ENCODE measurements at places on chromosomes 6 and 20. TPM values are rescaled to one million over a fixed set of nuclear protein-coding genes. Genes with fewer than 3 reads are reported as not detected.

PRR18 gene
- total RNA-seq: not detected

ROMO1 gene
- 221 TPM for total RNA-seq

BMP2 gene
- total RNA-seq: 3.5 TPM

DNA sequence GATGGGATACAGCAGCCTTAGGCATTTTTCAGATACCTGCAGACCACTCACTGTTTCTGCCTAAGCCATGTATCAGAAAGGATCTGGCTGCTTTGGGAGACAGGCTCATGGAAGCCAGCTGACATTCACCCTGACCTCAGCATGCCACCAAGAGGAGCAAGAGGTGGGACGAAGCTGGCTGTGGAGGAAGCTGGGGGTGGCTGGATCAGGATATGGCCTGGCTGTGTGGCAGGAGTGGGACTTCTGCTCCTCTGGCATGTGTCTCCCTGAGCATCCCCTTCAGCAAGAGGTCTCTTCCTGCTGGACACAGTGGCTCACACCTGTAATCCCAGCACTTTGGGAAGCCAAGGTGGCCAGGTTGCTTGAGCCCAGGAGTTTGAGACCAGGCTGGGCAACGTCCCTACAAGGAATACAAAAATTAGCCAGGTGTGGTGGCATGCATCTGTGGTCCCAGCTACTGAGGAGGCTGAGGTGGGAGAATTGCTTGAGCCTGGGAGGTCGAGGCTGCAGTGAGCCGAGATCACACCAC, 897 bp downstream of the ADIG start:
- peaks cover 28% of the 10 kb centered on the region for H3K27me3 ChIP-seq
- no peak for DNase-seq
- no peaks in the 10 kb centered on the region for H3K36me3 ChIP-seq
- peaks cover 8% of the 10 kb centered on the region for H3K4me1 ChIP-seq
- H3K27ac ChIP-seq: no peak overlapping the region
- H3K4me3 ChIP-seq: no peak overlapping the region

- no peak for DNase-seq
- no peaks in the 10 kb centered on the region for H3K36me3 ChIP-seq
- H3K4me1 ChIP-seq: no peaks in the 10 kb centered on the region
These were observed 342.8 kb downstream of the FOXA2 start for GRCh38 chr20:22241609-22242008.

- no peaks in the 10 kb centered on the region for H3K27me3 ChIP-seq
- H3K27ac ChIP-seq: no peak overlapping the region
- no peaks in the 10 kb centered on the region for H3K4me1 ChIP-seq
- no peak overlapping the region for H3K4me3 ChIP-seq
- DNase-seq: no peak
These were observed 34.5 kb downstream of the MYB start for GRCh38 chr6:135215563-135215962.

DNA sequence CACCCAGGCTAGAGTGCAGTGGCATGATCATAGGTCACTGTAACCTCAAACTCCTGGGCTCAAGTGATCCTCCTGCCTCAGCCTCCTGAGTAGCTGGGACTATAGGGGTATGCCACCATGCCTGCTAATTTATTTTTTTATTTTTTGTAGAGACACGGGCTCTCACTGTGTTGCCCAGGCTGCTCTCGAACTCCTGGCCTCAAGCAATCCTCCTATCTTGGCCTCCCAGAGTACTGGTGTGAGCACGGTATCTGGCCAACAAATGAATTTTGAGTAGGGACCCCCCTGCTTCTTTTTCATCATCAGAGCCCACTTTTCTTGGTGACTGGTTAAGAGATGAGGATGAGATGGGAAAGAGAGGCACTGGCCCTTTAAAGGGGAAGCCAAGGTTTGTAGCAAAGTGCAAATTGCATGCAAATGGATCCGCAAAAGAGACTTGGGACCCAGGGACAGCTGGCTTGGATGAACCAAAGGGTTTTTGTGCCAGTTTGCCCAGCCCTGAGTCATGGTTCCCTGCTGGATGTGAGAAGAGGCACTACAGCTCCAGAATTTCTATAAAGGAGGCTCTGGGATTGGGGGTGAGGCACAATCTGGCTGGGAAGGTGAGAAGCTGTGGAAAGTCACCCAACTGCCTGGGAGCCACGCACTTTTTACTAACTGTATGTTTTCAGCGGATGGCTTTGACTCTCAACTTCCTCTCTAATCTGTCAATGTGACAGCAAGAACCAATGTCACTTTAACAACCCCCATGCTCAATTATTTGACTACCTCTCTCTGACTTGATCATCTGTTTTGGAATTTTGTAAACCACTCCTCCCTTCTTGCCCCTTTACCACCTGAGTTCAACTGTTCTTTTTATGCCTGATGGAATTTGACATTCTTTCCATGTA, 58.7 kb upstream of the RNF24 start:
- H3K4me1 ChIP-seq: no peaks in the 10 kb centered on the region
- H3K4me3 ChIP-seq: no peak overlapping the region
- DNase-seq: no peak
- H3K27me3 ChIP-seq: no peaks in the 10 kb centered on the region
- H3K36me3 ChIP-seq: no peaks in the 10 kb centered on the region

DNA sequence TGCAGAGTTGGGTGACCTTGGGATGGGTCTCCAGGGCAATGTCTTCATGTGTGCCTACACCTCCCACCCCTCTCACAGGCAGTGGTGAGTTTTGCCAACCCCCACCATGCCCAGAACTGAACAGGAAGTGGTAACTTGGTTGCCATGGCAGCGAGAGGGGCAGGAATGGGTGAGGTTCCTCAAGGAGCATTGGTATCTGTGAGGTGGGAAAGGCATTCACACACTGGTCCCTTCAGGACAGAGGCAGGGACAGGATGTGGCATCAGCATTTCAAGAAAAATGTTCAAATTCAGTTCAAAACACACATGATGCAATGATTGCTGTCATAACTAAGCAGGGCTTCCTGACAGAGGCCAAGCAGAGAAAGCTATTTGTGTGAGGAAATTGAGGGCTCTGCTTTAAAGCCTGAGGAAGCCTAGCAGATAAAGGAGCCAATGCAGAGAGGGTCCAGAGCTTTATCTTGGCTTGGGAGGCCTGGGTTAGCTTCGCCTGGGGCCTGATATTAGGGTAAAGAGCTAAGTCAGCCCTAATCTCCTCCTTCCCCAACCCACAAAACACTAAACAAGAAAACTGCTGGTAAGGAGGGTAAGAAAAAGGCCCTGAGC, 551 bp downstream of the TREML2 start:
- H3K27ac ChIP-seq: no peak overlapping the region
- no peaks in the 10 kb centered on the region for H3K27me3 ChIP-seq
- no peaks in the 10 kb centered on the region for H3K36me3 ChIP-seq
- peaks cover 16% of the 10 kb centered on the region for H3K4me1 ChIP-seq
- no peak for DNase-seq

DNA sequence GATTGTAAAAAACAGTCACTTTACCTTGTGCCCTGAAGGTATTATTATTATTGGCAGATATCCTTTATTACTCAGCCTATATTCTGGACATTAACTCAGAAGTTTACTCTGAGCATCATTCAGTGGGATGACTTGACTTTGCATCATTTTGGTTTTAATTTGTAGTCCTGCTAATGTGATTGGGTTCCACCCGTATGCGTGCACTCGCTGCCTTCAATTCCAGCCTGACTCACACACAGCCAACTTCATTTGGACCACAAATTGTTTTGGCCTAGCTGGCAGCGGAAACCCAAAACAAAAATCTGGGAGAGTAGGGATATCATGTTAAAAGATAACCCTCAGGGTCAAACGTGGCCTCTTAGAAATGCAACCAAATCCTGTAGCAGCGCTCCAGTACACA, 704.4 kb upstream of the SLC35B3 start:
- H3K4me3 ChIP-seq: no peak overlapping the region
- no peaks in the 10 kb centered on the region for H3K4me1 ChIP-seq
- no peaks in the 10 kb centered on the region for H3K27me3 ChIP-seq
- no peak for DNase-seq
- H3K36me3 ChIP-seq: no peaks in the 10 kb centered on the region
- H3K27ac ChIP-seq: peak overlapping the region; percentile 51

GRCh38 chr6:106910999-106911949, 63.3 kb downstream of the CD24 start:
- H3K4me3 ChIP-seq: no peak overlapping the region
- DNase-seq: no peak
- no peaks in the 10 kb centered on the region for H3K27me3 ChIP-seq
- no peaks in the 10 kb centered on the region for H3K36me3 ChIP-seq
- peaks cover 69% of the 10 kb centered on the region for H3K4me1 ChIP-seq
- H3K27ac ChIP-seq: peak overlapping the region; percentile 89

- DNase-seq: no peak
- no peak overlapping the region for H3K4me3 ChIP-seq
- no peaks in the 10 kb centered on the region for H3K27me3 ChIP-seq
- H3K27ac ChIP-seq: no peak overlapping the region
- no peaks in the 10 kb centered on the region for H3K4me1 ChIP-seq
These were observed 162.8 kb downstream of the TENT5A start for GRCh38 chr6:81589465-81590313.

DNA sequence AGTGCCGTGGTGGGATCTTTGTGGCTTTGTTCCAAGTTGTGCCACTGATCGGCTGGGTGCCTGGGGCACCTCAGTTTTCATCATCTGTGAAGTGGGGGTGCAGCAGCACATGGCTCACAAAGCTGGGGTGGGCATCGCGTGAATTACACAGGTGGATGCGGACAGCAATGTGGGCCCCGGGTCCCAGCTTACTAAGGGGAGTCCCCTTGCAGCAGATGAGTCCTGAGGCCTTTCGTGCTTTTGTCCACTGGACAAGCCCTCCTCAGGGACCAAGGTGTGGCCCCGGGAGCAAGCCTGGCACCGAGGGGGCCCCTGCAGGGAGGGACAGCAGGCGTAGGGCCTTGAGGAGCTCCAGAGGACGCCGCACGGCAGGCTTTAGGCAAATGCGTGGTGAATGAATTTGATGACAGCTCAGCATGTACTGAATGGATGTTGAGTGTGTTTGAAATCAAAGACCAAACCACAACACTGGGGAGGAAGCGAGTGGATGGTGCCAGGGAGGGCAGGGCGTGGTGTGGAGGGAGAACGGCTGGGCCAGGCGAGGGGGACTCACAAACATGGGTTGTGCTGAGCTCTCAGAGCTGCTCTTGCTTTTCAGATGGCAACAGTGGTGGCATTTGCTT, 53.2 kb downstream of the IRF4 start:
- H3K4me3 ChIP-seq: no peak overlapping the region
- no peaks in the 10 kb centered on the region for H3K36me3 ChIP-seq
- no peak for DNase-seq
- H3K27me3 ChIP-seq: peaks cover 37% of the 10 kb centered on the region
- no peaks in the 10 kb centered on the region for H3K4me1 ChIP-seq

DNA sequence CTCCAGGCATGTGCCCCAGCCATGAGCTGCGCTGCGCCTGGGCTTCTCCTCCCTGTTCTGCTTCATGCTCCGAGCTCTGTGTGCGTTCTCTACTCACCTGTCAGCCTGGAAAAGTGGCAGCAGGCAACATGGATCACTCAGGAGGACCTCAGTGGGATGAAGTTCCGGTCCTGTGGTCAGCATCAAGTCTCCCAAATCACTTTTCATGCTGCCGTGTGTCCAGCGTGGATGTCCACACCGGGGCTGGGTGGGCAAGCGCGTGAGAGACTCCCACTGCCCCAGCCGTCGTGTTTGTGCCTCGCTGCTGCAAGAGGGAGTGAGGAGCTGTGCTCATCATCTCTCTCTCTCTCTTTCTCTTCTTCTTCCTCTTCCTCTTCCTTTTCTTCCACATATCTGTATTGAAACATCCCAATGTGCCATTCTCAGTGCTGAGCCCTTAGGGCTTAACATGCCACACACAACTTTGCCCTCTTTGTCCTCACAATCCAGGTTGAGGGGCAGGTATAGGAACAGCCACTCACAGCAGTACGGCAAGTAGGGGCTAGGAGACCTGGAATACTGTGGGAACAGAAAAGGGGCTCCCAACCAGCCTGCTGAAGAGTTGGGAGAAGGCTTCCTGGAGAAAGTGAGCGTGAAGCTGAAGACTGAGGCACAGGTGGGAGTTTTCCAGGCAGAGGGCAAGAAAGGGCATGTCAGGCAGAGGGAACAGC, 3.8 kb upstream of the PDYN start:
- no peaks in the 10 kb centered on the region for H3K4me1 ChIP-seq
- H3K27me3 ChIP-seq: peaks cover 1% of the 10 kb centered on the region
- no peak for DNase-seq
- no peak overlapping the region for H3K4me3 ChIP-seq
- H3K27ac ChIP-seq: no peak overlapping the region
- no peaks in the 10 kb centered on the region for H3K36me3 ChIP-seq

- H3K4me3 ChIP-seq: no peak overlapping the region
- H3K4me1 ChIP-seq: no peaks in the 10 kb centered on the region
- H3K36me3 ChIP-seq: no peaks in the 10 kb centered on the region
- no peaks in the 10 kb centered on the region for H3K27me3 ChIP-seq
- no peak overlapping the region for H3K27ac ChIP-seq
- DNase-seq: no peak
These were observed 269.1 kb downstream of the PHF3 start for GRCh38 chr6:63904650-63905248.

GRCh38 chr6:166908811-166909210, 47.5 kb downstream of the RNASET2 start:
- no peak overlapping the region for H3K27ac ChIP-seq
- no peaks in the 10 kb centered on the region for H3K36me3 ChIP-seq
- no peaks in the 10 kb centered on the region for H3K27me3 ChIP-seq
- DNase-seq: no peak
- no peak overlapping the region for H3K4me3 ChIP-seq

DNA sequence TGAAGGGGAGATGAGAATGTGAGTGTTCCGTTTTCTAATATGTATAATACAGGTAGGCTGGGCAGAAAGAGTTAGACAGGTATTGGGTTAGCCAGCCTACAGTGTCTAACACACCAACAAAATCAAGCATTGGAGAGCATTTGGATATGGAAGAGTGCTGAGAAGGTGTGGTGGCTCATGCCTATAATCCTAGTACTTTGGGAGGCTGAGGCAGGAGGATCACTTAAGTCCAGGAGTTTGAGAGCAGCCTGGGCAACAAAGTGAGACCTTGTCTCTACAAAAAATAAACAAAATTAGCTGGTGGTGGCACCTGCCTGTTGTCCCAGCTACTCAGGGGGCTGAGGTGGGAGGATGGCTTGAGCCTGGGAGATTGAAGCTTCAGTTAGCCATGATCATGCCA, 38.6 kb upstream of the SLC23A2 start:
- no peak overlapping the region for H3K4me3 ChIP-seq
- no peaks in the 10 kb centered on the region for H3K27me3 ChIP-seq
- no peak for DNase-seq
- no peaks in the 10 kb centered on the region for H3K36me3 ChIP-seq

GRCh38 chr20:58135441-58136148, 92.9 kb downstream of the ANKRD60 start:
- peak overlapping the region; percentile 23 for H3K4me3 ChIP-seq
- H3K27me3 ChIP-seq: no peaks in the 10 kb centered on the region
- H3K27ac ChIP-seq: no peak overlapping the region

Measured in esophagus squamous epithelium (tissue), 5 donors.